ENCODE measurements at places on chromosomes 5 and 9. TPM values are rescaled to one million over a fixed set of nuclear protein-coding genes. Genes with fewer than 3 reads are reported as not detected.

DNA sequence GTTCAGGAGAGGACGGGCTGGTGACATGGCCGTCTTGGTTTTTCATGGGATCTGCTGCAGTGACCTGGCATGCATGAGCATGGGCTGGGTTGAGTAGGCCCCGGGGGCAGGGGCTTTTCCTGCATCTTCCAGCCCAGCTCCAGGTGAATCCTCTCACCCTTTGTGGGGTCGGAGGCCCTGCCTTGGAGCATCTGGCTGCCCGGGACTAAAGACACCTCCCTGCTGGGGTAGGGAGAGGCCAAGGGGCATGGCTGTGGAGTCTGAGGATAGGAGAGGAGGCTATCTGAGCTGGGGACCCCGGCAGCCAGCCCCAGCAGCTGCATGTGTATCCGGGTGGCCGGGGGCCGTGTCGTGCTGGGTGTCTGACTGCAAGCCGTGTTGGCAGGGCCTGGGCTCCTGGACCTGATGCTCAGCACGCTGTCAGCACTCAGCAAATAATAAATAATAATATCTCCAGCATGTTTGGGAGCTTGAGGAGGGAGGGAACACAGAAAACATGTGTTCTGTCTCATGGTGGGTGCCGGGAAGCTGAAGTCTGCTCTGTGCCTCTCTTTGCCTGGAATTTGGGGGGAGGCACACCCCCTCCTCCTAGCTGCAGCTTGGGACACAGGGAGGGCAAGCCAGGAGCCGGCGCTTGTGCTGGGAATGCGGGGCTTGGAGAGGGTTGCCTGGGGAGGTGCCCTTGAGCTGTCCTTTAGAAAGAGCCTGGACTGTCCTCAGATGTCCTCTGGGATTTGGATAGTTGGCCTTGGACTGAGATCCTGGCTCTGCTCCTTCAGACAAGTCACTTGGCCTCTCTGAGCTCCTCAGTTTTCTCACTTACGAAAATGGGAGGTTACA, 28.4 kb upstream of the PITX1 start:
- DNase-seq, result no peak

The LCP2 gene
- total RNA-seq, result 219 TPM

DNA sequence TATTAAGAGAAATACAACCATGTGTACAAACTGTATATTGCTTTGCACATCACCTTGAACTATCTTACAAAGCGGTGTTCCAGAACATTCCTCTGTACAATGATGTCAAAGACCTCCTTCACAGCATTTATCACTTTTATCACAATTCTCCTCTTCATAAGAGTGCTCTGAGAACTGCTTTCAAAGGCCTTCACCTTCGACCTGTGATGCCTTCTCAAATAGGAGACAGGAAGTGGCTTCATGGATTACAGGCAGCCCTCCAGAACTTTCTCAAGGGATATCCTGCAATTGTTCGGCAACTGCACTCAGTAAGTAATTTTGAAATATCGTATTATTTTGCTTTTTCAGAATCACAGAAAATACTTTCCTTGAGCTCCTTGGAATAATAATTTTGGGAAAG, 68.0 kb upstream of the IL7R start:
- no peak for DNase-seq

DNA sequence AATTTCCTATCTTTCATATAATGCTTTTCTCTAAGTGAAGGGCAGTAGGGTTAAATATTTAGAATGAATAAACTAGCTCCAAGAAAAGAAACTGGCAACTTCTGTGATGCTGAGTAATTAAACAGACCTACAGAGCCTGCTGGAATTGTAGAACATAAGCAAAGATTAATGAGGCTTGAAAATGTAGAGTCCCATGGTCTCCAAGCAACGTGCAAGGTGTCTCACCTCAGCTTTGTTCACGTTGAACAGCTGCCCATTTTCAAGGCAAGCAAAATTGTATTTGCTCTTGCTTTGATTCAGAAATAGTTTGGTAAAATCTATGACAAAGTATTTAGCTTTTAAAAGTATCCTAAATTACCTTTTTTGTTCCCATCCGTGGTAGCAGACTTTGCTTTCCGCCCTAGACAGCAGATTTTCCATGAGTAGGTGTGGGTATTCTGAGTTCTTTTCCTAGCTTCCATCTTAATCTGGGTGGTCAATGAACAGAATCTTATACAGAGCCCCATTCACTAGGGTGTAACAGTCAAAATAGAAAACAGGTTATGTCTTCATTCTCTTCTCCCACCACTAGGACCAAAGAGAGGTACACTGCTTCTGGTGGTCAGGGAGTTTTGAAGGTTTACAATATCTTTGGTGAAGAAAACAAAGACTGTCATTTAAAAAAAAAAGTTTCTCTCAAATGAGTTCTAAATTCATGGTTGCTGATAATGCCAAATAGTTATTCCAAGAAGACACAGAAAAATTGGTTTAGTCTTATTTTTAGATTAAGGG, 52.1 kb upstream of the TYRP1 start:
- no peak for DNase-seq

The ARHGEF28 gene
- total RNA-seq, result 0.28 TPM
